ENCODE measurements at places on chromosomes 16 and 17.

GRCh38 chr16:9447195-9447551 lies 355.7 kb downstream of the HAPSTR1 start:
- DNase-seq = peak; percentile 58

GRCh38 chr17:1582374-1582773 lies 19.8 kb upstream of the PITPNA start:
- DNase-seq = no peak

GRCh38 chr17:57894848-57895247 lies 45.0 kb upstream of the MRPS23 start:
- no peak for DNase-seq

DNA sequence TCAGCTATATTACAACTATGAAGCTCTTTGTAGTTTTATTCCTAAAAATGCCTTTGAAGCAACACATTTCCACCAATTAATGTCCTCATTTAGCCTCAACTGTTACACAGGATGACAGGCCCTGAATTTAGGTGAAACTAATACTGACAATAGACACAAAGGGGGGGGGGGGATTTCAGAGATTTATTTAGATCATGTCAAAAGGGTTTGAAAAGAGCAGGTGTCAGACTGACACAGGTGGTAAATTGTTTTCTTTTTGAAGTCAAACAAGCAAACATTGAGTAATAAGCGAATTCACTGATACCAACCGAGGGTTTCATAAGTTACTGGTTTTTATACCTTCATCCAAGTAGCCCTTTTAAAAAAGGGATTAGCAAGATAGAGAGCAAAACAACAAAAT lies 40.8 kb downstream of the KANSL1 start:
- DNase-seq = no peak

GRCh38 chr16:24639769-24640168 lies 89.7 kb upstream of the TNRC6A start:
- no peak for DNase-seq

Measured in DMS79 treated with DMSO at 0.1 percent for 48 hours (cell line).